ENCODE measurements at places on chromosomes 1 and 21.
A peak's percentile ranks its signal among the peaks of the same experiment; 100 is the strongest.

GRCh38 chr1:162663086-162663485, 30.8 kb downstream of the DDR2 start:
- peak; percentile 29 for DNase-seq

DNA sequence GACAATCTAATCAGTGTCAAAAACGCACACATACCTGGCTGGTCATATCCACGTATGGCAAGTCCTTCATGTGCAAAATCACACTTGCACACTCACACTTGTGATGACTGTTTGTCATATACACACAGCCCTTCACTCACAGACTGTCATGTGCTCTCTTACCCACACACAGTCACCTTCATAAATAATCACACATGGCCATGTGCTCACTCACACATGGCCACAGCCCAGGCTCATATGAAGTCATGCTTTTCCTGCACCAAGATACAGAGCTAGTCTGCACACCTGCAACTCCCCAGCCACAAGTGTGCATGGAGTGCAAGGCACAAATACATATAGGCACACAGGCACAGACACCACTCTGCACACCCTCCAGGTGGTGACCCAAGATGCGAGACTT, 45.4 kb upstream of the FOXO6 start:
- no peak for DNase-seq

GRCh38 chr21:38402795-38403194, 95.5 kb downstream of the ERG start:
- DNase-seq, result no peak

DNA sequence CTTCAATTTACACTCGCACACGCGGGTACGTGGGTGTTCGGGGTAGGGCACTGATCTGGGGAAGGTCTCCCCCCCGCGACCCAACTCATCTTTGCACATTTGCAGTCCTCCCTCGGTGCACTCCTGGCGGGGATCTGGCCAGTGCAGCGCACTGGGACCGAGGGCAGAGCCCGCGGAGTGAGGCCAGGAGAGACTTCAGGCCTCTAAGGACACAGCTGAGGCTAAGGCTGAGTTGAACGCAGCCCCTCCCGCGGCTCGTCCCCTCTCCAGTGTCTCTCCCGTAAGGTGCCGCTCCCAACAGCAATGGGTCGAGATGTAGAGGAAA, 936 bp upstream of the NCAM2 start:
- DNase-seq, result no peak
